Hematopoietic multipotent progenitor cell treated with erythropoietin and hydrocortisone succinate and interleukin-3 and kit ligand, for 4 days (in vitro differentiated cells): ENCODE measurements at places on chromosomes 7 and 10.

- DNase-seq, result peak; percentile 89
Measured at GRCh38 chr7:17274551-17275245, 23.8 kb upstream of the AHR start.

DNA sequence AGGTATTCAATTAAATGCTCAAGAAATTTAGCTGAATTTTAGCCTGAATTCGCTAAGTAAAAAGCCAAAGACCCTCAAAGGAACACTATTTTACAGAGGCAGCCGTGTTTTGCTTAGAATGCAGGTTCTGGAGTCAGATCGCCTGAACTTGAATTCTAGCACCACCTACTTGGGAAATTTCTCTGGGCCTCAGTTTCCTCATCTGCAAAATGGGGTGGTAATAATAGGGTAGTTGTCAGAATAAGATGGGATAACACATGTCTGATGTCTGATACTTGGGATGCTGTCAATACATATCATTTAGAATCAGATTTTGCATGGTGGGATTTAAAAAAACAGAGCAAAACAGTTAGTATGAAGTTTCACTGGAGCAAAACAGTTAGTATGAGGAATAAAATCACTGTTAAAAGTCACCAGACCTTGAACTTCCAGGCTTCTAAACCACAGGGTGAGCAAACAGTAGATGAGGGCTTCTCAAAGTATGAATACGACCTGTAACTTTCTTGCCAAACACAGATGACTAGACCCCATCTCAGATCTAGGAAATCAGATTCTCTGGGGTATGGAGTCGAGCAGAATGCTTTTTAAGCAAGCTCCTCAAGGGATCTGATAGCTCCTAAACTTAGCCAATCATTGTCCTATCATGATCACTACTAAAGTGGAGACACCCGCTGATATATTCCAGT lies 75.4 kb downstream of the ATXN7L1 start:
- DNase-seq, result no peak

DNA sequence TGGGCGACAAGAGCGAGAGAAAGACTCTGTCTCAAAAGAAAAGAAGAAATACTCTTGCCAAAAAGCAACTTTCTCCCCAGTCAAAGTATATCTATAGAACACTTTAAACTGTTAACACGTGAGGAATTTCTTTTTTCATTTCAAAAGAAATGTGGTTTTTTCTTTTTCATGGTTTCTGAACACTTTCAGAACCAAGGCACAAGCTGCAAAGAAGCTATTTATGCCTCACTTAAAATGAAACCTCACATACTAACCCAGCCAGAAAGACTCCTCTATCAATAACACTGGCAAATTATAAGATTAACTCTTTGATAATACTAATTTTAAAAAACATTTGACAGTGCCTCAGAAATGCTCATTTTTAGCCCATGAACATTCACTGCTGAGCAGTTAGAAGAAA lies 20.9 kb downstream of the TBX20 start:
- no peak for DNase-seq

- DNase-seq, result no peak
Measured at GRCh38 chr10:4804465-4804864, 21.5 kb upstream of the AKR1E2 start.

DNA sequence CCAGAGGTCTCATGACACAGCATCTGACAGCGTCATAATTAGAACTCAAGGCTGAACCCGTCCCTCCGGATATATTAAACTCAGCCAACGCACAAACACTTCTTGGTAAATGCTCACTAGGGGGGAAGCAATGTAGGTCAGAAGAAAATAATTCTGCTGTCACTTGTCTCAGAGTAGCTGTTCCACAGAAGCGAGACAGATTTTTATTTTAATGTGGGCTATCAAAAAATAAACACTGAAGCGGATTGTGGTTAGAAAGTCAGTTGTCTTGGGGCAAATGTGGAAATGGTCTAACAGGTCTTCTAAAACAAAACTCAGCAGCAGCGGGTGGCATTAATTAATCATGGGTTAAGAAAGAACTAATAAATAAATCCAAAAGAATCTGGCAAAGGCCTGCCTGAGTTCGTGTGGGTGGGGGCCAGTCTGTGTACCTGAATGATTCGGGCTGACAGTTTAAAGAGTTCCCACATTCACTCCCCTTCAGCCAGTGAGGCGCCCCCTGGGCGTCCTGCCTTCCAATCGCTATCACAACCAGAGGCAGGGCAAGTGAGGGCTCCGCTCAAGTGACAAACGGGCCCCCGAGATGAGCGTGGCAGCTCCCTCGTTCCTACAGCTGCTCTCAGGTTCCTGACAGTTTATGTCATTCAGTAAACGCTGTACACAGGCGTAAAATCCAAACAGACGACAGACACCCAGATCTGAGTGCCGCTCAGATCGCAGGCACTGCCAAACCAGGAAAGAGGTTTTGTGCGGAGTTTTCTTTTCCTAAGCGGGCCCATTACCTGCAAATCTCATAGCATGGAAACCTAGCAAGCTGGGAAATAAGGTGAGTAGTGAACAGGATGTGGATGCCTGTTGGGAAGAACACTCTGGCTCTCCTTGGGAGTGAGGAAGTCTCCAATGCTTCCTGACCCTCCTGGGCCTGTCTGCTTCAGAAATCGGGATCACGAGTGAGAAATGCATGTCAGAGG lies 52.9 kb downstream of the NRAP start:
- DNase-seq, result no peak

- no peak for DNase-seq
Measured at GRCh38 chr7:64113981-64114380, 68.7 kb downstream of the ZNF727 start.

DNA sequence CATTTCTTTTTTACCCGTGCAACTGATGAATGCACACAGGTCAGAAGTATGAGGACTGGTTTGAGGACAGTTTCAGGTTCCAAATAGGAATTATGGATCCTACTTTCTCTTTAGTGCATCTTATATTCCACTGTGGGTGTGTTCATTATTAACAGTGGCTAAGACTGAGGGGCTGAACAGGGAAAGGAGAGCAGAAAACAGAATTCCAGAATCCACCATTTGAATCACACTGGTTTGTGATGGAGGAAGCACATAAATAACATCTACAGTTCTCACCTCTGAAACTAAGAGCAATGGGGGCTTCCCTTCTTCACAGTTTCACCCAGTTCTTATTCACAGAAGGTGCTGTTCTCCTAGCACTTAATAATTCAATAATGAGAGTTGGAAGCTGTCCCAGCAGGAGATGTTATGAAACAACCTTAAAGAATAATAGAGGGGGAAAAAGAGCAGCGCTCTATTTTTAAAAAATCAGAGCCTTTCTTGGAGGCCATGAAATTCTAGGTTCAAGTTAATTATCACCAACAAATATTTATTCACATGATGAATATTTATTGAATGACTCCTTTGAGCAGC lies 205.1 kb downstream of the CREB5 start:
- DNase-seq, result no peak

DNA sequence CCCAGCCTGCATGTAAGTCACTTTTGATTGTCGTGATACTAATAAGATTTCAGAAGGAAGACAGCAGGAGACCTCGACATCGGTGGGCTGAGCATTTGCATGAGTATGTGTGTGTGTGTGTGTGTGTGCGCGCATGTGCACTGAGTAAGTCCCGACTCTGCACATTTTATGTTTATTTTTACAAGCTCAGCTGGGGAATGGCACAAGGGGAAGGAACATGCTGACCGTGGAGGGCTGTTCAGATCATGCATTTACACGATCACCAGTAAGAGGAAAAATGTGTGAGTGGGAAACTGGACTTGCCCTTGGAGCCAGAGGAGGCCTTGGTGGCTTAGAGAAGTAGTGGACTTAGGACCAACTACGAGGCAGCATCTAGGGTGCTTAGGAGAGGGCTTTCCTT lies 41.3 kb downstream of the IL2RA start:
- DNase-seq, result peak; percentile 32

DNA sequence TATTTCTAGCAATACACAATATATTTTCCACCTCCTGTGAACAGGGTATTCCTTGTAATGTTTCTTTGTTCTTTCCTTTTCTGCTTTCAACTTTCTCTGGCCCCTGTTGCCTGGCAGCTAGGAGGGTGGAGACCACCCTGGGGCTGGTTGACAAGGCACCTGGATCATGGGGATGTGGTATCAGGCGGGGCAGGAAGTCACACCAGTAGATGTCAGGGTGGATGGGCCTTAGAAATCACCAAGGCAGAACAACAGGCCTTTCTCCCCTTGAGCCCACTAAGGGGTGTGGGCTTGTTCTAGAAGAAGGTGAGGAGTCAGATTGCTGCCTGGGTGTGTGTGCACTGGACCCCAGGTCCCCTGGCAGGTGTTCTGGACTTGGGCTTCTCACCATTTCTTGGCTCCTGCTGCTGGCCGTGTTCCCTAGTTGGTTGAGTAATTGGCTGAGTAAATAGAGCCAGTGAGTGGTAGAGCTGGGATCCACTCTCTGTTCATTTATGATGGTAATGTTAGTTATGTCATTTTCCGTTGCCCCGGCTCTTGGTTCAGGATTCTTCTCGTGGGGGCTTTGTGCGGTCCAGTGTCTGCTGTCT lies 24.9 kb downstream of the ZNF783 start:
- DNase-seq, result peak; percentile 7

- no peak for DNase-seq
Measured at GRCh38 chr10:60410970-60411369, 21.3 kb upstream of the ANK3 start.

DNA sequence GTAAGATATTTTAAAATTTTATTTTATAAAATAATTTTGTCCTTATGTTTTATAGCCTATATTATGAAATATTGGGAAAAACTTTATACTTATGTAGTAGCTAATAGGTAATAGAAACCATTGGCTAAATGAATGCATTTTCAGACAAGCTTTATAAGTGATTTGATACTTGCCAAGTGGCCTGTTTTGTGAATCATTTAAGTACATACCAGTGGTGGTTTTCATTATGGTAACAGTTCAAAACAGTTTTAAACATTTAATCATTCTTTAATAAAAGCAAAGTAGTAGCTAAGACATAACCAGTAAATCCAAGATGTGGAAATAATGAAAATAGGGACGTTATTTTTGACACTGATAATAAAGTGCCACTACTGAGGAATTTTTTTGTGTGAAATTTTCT lies 182.2 kb downstream of the PHF14 start:
- no peak for DNase-seq

DNA sequence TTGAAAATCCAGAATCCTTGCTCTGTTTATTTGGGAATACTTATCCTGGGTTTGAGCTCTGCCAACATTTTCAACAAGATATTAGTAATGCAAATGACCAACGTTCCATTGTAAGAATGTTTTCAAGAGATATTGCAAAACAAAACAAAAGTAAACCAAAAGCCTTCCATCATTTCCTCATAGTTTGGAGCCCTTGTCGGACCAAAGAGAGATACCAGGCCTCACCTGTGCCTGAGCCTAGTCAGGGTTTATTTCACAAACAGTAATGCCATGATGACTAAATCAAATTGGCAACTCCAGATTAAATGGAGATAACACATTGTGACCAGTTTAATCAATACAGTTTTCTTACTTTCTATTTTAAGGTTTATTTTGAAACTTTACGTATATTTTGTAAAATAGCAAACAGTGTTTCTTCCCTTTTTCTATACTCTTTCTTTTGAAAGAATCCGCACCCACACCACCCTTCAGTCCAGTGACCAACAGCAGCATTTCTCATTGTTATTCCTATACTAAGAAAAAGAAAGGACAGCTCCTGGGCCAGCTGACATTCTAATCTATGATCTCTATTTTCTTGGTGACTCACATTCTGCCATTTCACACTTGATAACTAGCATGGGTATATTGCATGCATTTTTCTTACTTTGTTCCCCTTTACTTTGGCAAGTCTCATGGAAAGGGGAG lies 168.5 kb upstream of the MEOX2 start:
- DNase-seq, result peak; percentile 30

- DNase-seq, result no peak
Measured at GRCh38 chr7:155284496-155285274, 13.0 kb upstream of the INSIG1 start.

GRCh38 chr7:31758755-31759154 lies 71.7 kb downstream of the PPP1R17 start:
- DNase-seq, result no peak

- DNase-seq, result no peak
Measured at GRCh38 chr7:19930051-19930450, 156.6 kb upstream of the TMEM196 start.

DNA sequence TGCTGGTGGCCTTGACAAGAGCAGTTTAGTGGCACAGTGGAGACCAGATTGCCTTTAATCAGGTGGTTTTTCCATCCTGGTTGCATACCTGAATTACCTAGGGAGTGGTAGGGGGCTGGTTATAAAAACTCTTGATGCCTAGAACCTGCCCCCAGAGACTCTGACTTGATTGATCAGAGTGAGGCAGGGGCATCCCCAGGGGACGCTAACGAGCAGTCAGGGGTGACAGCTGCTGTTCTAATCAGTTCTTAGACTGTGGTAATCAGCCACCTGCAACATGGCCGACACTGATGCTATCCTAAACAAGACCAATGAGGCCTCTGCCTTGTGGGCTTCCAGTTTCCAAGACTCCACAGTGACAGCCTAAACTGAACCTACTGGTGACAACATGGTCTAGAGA lies 2.0 kb upstream of the OPALIN start:
- DNase-seq, result no peak
